Endothelial cell (in vitro differentiated cells): ENCODE measurements at places on chromosomes 3 and 15.

DNA sequence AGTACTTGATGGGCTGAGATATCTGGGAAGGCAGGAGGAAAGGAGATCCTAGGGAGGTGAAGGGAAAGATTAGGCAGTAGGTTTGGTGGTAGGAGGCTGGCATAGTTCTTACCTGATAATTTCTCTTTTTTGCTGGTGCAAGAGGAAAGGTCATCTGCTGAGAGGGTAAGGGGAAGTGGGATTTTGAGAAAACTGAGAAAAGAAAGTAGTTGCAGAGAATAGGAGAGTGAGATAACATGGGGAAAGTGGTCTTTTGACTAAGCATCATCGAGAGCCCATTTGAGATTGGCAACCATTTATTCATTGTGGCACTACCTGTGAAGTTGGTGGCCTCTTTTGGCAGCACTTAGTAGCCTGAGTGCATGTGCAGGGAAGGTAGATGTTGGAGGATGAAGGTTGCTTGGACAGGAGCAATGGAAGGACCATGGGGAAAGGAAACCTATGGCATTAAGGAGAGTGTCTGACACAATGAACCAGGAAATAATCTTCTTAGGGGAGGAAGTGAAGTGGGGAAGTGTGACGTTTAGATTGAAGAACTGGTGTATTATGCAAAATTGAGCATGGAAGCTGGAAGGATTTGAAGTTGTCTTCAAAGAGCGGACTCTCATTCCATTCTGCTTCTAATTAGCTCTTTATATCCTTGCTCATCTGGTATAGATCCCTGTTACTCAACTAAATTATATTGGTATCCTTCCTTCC, 21.9 kb upstream of the USP13 start:
- no peak for DNase-seq

DNA sequence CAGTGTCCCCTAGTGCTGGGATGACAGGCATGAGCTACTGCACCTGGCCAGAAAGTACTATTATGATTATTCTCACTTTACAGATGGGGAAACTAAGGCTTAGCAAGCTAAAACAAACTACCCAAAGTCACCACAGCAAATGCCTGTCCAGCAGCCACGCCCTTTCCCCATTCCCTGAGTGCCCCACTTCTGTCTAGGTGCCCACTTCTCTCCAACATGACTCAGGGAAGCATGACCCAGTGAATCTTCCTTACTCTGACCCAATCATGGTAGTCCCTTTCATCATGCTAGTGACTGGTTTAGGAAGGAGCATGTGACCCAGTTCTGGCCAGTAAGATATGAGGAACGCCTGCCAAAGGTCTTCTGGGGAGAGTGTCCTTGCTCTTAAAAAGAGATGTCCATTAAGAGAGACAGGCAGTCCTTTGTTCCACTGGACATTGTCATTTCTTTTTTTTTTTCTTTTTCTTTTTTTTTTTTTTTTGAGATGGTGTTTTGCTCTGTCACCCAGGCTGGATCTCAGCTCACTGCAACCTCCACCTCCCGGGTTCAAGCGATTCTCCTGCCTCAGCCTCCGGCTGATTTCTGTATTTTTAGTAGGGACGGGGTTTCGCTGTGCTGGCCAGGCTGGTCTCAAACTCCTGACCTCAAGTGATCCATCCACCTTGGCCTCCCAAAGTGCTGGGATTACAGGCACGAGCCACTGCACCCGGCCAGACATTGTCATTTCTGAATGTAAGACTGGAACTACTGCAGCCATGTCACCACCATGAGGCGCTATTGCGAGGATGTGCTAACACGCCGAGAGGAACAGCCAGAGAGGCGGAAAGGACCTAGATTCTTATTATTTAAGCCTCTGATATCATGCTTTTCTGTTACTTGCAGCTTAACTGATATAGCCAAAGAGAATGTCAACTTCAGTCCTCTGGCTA, 19.8 kb downstream of the MEGF11 start:
- peak; percentile 38 for DNase-seq

GRCh38 chr15:77494073-77494867, 73.6 kb downstream of the HMG20A start:
- no peak for DNase-seq

GRCh38 chr15:38795471-38796245, 231.0 kb upstream of the RASGRP1 start:
- DNase-seq, result no peak

GRCh38 chr15:64288577-64288976, 67.4 kb downstream of the CSNK1G1 start:
- no peak for DNase-seq

DNA sequence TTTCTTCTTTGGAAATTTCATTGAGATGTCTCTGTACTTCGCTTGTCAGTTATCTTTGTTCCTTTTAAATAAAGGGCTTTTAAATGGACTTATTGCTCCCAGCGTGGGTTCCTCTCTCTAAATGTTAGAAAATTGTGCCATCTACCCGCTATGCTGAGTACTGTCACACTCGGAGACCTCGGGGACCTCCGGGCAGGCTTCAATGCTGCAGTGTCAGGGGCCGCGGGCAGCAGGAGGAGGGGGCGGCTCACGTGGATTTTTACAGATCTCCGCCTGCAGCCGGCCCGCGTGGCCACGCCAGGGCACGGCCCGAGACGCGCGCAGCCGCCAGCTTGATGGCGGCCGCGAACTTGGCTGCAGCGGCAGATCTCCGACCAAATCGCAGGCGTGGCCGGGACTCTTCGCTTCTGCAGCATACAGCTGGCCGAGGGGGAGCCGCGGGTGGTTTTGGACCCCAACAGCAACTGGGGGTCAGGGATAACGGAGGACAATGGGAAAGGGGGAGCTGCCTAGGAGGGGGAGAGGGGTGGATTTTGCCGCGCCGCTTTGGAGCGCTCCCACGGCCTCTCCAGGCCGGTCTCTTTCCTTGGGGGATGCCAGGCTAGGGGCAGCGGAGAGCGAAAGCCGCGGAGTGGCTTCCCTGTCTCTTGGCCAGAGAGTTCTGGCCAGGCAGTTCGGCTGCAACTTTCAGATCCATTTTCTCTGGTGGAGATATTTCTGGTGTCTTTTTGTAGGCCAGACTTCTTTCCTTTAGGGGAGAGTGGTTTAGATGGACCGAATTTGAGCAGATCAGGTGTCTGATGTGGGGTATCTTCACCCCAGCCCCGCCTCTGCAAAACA, 15.3 kb downstream of the NR2F2 start:
- DNase-seq, result peak; percentile 68

DNA sequence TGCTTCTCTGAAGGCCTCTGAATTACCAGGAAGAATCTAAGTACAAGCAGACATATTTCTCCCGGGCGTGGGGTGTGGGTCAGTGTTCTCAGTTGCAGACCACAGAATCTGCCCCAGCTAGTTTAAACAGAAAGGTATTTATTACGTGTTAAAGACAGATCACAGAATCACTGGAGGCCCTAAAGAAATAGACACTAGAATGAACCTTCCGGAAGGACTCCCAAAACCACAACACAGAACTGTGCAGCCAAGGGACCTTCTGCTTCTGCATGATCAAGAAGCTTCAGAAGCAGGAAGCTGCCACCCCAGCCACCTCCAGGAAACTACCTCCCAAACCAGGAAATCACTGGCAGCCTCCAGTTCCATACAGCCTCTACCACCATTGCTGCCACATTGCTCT, 32.7 kb upstream of the ZFAND6 start:
- DNase-seq, result no peak

- DNase-seq, result no peak
Measured at GRCh38 chr15:31489281-31489680, 162.6 kb downstream of the KLF13 start.

- DNase-seq, result peak; percentile 81
Measured at GRCh38 chr3:138941259-138941885, 5.6 kb downstream of the FOXL2 start.

GRCh38 chr3:114582929-114583328, 289.1 kb downstream of the TIGIT start:
- no peak for DNase-seq

DNA sequence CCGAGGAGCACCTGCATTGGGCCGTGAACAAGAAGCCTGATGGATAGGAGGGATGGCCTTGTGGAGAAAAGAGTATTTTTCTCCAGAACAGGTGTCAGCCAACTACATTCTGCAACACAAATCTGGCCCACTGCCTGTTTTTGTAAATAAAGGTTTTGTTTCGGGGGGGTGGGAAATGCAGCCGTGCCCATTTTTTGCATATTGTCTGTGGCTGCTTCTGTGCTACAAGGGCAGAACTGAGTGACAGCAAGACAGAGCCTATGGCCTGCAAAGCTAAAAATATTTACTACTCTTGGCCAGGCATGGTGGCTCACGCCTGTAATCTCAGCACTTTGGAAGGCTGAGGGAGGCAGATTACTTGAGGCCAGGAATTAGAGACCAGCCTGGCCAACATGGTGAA, 95.9 kb upstream of the AKAP13 start:
- no peak for DNase-seq
